Activated naive CD4-positive, alpha-beta T cell treated with anti-CD3 and anti-CD28 coated beads, Interleukin-2, amount 10 ng/mL, durations not matched to agents 7 days and 5 days (primary cell): ENCODE measurements at places on chromosomes 13 and 19.

GRCh38 chr13:107881362-107881761 is 334.0 kb downstream of the LIG4 start:
- no peak for DNase-seq

- DNase-seq, result no peak
These were observed 1135.0 kb downstream of the SLITRK1 start for GRCh38 chr13:82747291-82747690.

DNA sequence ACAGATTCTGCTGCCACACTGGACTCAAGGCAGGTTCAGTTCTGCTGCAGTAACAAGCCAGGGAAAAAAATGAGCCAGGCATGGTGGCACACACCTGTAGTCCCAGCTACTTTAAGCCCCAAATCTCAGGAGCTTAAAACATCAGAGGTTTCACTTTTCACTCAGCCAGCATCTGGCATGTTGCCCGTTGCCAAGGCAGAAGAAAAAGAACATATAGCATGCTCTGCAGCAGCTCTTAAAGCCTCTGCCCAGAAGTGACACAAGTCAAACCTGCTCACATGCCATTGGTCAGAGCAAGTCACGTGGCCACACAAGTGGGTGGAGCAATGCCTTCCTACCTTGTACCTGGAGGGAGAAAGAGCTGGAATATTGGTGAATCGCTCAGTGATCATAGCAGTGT is 14.7 kb upstream of the ADGRE5 start:
- peak; percentile 96 for DNase-seq

DNA sequence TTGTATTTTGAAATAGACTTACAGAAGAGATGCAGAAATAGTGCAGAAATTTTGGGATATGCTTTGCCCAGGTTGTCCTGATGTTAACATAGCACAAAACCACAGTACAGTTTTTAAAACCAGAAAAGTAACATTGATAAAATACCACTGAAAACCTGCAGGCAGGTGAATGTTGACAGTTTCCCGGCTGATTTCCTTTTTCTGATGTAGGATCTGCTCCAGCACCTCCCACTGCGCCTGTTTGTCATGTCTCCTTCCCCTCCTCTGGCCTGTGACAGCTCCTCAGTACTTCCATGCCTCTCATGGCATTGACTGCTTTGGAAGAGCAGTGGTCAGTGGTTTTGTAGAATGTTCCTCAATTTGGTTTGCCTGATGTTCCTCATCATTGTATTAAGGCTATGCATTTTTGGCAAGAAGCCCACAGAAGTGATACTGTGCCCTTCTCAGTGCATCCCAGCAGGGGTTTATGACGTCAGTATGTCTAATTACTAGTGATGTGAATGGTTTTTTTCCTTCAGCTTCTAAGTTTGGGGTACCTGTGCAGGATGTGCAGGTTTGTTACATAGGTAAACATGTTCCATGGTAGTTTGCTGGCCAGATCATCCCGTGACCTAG is 31.0 kb downstream of the TDRD12 start:
- no peak for DNase-seq
